WTC11 (cell line): ENCODE measurements at places on chromosomes 3 and 15. TPM values are rescaled to one million over a fixed set of nuclear protein-coding genes. Genes with fewer than 3 reads are reported as not detected.

LTF gene
- 0.14 to 0.30 TPM (median 0.22 TPM) in 3 replicates for total RNA-seq

CYP19A1 gene
- not detected in 3 replicates for total RNA-seq

DNA sequence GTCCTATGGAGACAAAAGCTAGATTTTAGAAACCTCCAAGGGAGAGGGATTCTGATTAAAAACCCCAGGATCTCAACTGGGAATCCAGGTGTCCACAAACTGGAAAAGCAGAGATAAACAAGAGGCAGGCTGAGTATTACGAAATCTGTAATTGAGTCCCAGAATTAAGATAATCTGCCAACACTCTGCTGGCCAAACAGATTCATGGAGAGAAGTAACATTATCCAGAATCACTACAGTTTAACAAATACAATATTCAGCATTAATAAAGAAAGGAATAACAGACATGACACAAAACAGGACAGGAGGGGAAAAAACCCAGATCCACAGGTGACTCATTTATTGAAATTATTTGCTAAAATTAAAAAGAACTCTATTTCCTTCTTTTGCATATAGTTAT, 227.2 kb upstream of the NANOGP8 start:
- no peaks in the 10 kb centered on the region; the same call in 1 of the 2 replicates for H3K36me3 ChIP-seq
- DNase-seq, result no peak
- no peak overlapping the region for H3K4me3 ChIP-seq
- H3K27me3 ChIP-seq, result no peaks in the 10 kb centered on the region; the same call in 1 of the 2 replicates
- no peaks in the 10 kb centered on the region for H3K4me1 ChIP-seq

DNA sequence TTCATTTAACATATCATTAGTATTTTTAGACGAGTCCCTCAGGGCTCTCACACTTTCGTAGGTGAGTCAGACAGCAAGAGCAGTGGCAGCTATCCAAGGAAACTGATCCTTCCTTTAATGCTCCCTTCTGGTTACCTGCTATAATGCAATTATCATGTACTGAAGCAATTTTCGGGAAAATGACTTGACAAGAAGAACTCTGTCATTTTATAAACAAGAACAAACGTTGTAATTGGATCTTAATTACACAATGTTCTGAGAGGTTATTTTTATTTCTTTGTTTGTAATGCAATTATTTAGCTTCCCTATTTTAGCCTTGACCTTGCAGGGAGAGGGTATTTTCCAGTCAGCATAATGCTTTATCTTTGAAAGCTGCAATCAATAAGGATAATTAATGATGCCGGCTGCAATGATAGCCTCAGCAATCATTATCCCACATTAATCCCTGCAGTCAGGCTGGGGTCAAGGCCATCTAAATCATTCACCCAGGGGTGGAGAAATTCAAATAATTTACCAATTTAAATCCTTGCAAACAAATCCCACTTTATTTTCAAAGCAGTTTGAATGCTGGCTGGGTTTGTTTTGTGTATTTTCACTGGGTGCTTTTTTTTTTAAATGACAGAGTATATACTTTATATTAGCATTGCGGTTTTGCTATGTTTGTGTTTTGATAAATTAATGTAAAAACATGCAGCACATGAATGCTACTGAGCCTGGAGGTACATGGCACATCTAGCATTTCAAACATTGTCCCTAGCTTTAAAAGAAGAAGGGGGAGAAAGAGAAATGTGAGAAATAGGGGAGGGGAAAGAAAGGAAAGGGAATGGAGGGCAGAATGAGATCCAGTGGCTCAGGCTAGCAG, 249.9 kb downstream of the SHOX2 start:
- peaks cover 14% of the 10 kb centered on the region for H3K4me1 ChIP-seq
- peaks cover 10% of the 10 kb centered on the region; the same call in 1 of the 2 replicates for H3K36me3 ChIP-seq
- no peak for DNase-seq
- H3K27ac ChIP-seq, result no peak overlapping the region
- no peaks in the 10 kb centered on the region; the same call in 1 of the 2 replicates for H3K27me3 ChIP-seq

IGDCC3 gene
- 49.2 to 53.5 TPM (median 53.5 TPM) in 3 replicates for total RNA-seq

DNA sequence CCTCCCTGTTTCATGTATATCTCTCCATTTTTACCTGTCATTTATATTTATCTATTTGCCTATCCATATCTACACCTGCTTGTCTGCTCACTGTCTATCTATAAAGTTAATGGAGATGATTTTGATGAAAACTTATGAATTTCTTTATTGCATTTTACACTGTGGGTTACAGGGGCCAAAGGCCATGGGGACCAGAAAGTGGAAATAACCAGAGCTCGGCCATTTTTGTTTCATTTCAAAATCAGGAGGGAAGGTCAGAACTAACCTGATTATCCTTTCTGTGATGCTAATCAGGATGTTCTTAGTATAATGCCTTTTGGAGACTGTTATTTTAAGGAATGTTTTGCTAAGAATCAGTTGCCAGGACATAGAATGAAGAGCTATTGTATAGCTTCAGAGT, 147.2 kb downstream of the LPP start:
- peak overlapping the region; percentile 14; the same call in 1 of the 2 replicates for H3K4me3 ChIP-seq
- H3K27me3 ChIP-seq, result no peaks in the 10 kb centered on the region
- no peak for DNase-seq
- H3K36me3 ChIP-seq, result no peaks in the 10 kb centered on the region
- H3K4me1 ChIP-seq, result peaks cover 68% of the 10 kb centered on the region

EBLN2 gene
- 2.3 to 4.3 TPM (median 3.1 TPM) in 3 replicates for total RNA-seq

DNA sequence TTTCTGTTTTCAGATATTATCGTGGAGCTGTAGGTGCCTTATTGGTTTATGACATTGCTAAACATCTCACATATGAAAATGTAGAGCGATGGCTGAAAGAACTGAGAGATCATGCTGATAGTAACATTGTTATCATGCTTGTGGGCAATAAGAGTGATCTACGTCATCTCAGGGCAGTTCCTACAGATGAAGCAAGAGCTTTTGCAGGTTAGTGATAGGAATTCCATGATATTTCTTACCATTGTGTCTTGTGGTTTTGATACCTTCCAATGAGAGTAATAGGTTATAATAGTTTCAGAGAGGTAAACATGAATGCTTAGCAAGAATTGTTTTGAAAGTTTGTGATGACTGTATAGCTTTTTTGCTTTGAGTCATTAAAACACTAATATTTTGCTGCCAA, 8.5 kb downstream of the RAB11A start:
- no peak for DNase-seq
- no peak overlapping the region for H3K4me3 ChIP-seq
- no peaks in the 10 kb centered on the region for H3K27me3 ChIP-seq
- H3K36me3 ChIP-seq, result peaks cover 40% of the 10 kb centered on the region

DNA sequence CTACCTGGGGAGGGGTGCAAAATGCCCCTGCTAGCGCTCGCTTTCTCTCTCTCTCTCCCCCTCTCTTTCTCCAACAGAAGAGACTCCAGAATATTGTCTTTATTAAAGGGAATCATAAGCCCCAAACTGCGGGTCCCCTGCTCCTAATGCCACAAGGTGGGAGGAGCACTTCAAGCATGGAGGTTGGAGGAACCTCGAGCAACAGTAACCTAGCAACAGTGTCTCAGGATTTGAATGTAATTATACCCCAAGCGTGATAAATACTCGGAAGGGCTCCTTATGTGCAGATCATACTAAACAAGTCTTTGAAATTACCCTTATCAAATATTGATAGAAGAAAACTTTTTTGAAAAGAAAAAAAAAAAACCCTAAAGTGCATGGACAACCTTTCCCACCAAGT, 582.2 kb upstream of the PPP2R3A start:
- no peak for DNase-seq
- H3K4me1 ChIP-seq, result peaks cover 9% of the 10 kb centered on the region
- no peak overlapping the region for H3K27ac ChIP-seq

GRCh38 chr15:45637141-45637540, 2.3 kb downstream of the SQOR start:
- no peaks in the 10 kb centered on the region for H3K36me3 ChIP-seq
- H3K27me3 ChIP-seq, result peaks cover 73% of the 10 kb centered on the region
- H3K27ac ChIP-seq, result no peak overlapping the region
- no peak overlapping the region for H3K4me3 ChIP-seq
- DNase-seq, result no peak

ILDR1 gene
- 2.3 to 3.4 TPM (median 2.8 TPM) in 3 replicates for total RNA-seq

- H3K27me3 ChIP-seq, result no peaks in the 10 kb centered on the region
- H3K27ac ChIP-seq, result no peak overlapping the region
- peaks cover 13% of the 10 kb centered on the region for H3K4me1 ChIP-seq
- H3K36me3 ChIP-seq, result no peaks in the 10 kb centered on the region
- no peak overlapping the region for H3K4me3 ChIP-seq
- no peak for DNase-seq
These were observed 303.9 kb downstream of the GAP43 start for GRCh38 chr3:115927197-115927596.

- H3K27me3 ChIP-seq, result no peaks in the 10 kb centered on the region
- no peak overlapping the region for H3K4me3 ChIP-seq
- H3K36me3 ChIP-seq, result no peaks in the 10 kb centered on the region
- no peak for DNase-seq
- no peak overlapping the region for H3K27ac ChIP-seq
- peaks cover 7% of the 10 kb centered on the region for H3K4me1 ChIP-seq
These were observed 326.6 kb downstream of the ARPP21 start for GRCh38 chr3:35965908-35966307.

- peaks cover 44% of the 10 kb centered on the region for H3K4me1 ChIP-seq
- no peak for DNase-seq
- H3K27ac ChIP-seq, result no peak overlapping the region
- no peaks in the 10 kb centered on the region for H3K36me3 ChIP-seq
These were observed 585 bp downstream of the CSK start for GRCh38 chr15:74782259-74783071.

DNA sequence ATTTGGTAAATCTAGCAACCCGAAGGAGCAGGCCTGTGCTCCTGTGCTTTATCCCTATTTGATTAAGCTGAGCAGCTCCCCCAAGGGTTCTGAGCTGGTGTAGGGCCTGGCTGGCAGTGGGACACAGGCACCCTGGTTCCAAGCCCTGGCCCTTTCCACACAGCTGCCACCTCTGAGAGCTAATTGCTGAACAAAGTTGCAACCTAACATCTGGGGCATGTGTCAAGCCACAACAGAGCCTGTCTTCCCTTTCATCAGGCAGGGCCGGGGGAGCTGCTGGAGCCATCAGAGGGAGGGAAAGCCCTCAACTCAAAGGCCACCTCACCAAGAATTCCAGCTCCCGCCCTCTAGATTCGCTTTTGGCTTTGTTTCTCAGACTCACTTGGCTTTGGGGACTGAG, 17.1 kb upstream of the MRPS22 start:
- peaks cover 42% of the 10 kb centered on the region for H3K27me3 ChIP-seq
- DNase-seq, result no peak
- no peaks in the 10 kb centered on the region for H3K36me3 ChIP-seq

RYR3 gene
- 0.92 to 1.4 TPM (median 1.2 TPM) in 3 replicates for total RNA-seq

DNA sequence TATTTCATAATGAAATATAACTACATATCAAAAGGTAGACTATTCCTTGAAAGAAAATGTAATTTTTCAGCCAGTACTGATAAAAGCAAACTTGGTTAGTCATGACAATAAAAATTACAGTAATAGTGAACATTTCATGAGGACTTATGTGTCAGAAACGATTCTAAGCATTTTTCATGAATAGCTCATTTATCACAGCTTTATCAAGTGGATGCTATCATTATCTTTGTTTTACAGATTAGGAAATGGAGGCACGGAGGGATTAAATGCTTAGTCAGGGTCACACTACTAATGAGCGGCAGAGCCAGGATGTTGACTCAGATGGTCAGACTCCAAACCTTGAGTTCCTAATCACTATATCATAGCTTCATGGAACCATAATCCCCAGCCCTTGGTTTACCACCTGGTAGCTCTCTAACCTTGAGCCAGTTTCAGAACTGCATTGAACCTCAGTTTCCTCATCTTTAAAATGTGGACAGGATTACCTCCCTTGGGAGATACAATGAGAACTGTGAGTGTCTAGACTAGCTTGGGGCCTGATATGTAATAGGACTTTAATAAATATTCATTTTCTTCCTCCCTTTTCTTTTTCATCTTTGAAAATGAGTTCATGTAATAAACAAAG, 85.4 kb downstream of the TNIK start:
- no peaks in the 10 kb centered on the region for H3K36me3 ChIP-seq
- H3K4me1 ChIP-seq, result peaks cover 54% of the 10 kb centered on the region
- H3K4me3 ChIP-seq, result no peak overlapping the region
- H3K27me3 ChIP-seq, result no peaks in the 10 kb centered on the region

DNA sequence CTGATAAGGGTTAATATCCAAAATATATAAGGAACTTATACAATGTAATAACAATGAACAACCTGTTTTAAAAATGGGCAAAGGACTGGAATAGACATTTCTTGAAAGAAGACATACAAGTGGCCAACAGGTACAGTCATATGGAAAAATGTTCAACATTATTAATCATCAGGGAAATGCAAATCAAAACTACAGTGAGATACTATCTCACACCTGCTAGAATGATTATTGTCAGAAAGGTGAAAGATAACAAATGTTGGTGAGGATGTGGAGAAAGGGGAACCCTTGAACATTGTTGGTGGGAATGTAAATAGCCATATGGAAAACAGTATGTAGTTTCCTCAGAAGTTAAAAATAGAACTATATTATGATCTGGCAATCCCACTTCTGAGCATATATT, 20.4 kb downstream of the GOLM2 start:
- H3K4me3 ChIP-seq, result no peak overlapping the region
- H3K36me3 ChIP-seq, result no peaks in the 10 kb centered on the region; the same call in 1 of the 2 replicates
- DNase-seq, result no peak
- H3K27ac ChIP-seq, result no peak overlapping the region
- H3K4me1 ChIP-seq, result no peaks in the 10 kb centered on the region

- no peaks in the 10 kb centered on the region for H3K4me1 ChIP-seq
- no peaks in the 10 kb centered on the region for H3K27me3 ChIP-seq
- H3K27ac ChIP-seq, result no peak overlapping the region
- H3K4me3 ChIP-seq, result no peak overlapping the region
- DNase-seq, result no peak
These were observed 100.2 kb downstream of the GHSR start for GRCh38 chr3:172347895-172348679.

LOXL1 gene
- total RNA-seq, result 10.6 to 14.4 TPM (median 12.3 TPM) in 3 replicates

DNA sequence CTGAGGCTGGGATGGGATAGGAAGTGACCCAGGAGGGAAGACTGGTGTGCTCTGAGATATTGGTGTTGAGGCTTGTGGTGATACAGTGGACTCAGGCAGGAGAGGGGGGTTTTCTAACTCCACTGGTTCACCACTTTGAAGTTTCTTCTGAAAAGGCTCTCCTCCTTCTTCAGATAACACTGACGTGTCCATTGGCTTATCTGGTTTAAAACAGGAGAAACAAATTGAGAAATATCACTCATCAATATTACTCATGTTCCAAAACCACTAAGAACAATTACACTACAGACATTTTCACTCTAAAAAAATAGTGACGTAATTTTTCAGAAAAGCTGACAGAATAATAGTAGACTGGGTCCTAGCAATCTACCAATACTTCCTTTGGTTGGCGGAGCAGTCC, 23.1 kb downstream of the TP53BP1 start:
- no peak overlapping the region for H3K4me3 ChIP-seq
- no peak overlapping the region for H3K27ac ChIP-seq
- no peaks in the 10 kb centered on the region for H3K4me1 ChIP-seq

GOLGA8T gene
- 0.78 to 1.0 TPM (median 0.92 TPM) in 3 replicates for total RNA-seq
